Activated T-helper 17 cell treated with anti-CD3 and anti-CD28 coated beads, Interleukin-2, amount 50 U/mL, for 72 hours (primary cell): ENCODE measurements at places on chromosomes 16 and 17.

- no peak for ATAC-seq
Observed at GRCh38 chr17:73546114-73546513, 98.1 kb downstream of the SDK2 start.

DNA sequence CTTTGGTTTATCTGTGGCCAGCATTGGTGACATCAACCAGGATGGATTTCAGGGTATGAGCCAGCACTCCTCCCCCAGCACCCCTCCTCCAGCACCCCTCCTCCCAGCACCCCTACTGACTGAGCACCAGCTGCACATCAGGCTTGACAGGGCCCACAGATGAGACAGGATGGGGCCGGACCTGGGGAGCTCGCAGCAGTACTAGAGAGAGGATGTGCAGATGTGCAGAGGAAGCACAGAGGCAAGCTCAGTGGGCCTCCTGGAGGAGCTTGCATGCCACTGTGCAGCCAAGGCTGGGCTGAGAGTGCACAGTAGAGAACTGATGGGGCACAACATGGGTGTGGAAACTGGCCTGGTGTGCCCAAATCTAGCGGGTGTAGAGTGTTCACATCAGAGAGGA, 16.2 kb downstream of the ITGA3 start:
- no peak for ATAC-seq

DNA sequence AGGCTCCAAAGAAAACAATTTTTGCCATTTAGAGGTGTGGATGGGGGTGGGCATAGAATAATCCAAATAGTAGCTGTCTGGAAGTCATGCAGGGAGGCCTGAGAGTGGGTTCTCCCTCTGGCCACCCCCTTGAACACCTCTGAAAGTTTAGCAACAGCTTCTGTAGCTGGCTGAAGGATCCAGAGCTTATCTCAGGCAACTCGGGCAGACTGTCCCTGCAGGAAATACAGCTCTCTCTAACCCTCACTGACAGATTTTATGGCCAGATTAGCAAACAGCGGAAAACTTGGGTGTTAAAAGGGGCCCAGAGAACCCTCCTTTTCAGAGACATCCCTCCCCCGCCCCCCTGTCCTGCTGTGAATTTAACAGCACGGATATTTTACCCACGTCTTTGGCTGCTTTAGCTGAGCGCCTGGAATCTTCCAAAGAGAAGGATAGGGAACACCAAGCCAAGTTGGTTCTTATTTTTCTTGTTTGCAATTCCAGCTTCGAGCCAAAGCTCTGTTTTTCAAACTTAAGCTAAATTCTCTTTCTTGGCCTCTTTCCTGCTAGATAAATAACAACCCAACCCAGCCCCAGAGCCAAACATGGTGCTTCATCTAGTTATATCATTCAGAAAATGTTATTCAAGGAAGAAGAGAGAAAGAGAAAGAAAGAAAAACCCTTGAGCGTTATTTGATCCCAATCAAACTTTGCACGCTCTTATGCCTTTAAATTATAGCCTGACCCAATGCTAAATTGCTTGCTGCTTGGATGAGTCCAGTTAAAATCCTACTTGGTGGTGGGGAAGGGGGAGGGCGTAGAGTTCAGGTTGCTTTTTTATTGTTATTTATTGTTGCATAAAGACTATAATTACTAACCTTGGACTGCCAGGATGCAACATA, 2.3 kb upstream of the HOXB2 start:
- no peak for ATAC-seq

- ATAC-seq: no peak
Observed at GRCh38 chr17:45786349-45786748, 2.2 kb downstream of the CRHR1 start.

- ATAC-seq: no peak
Observed at GRCh38 chr17:2312736-2313135, 9.0 kb downstream of the SRR start.

DNA sequence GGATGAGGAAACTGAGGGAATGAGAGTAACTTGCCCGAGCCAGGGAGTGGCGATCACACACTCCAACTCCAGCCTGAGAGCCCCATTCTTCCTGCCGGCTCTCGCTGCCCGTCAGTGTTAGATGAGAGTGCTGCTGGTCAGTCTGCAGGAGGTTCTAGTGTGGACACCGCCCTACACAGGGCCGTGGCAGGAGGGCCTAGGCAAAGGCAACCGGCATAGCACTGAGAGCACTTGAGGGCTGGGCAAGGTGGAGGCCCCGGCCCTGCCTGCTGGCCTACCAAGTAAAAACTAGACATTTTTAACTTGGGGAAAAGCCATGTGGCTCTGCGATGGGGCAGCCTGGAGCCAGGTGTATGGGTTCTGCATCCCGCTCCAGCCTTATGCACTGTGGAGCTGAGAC, 354.8 kb downstream of the SEC14L1 start:
- ATAC-seq: no peak

DNA sequence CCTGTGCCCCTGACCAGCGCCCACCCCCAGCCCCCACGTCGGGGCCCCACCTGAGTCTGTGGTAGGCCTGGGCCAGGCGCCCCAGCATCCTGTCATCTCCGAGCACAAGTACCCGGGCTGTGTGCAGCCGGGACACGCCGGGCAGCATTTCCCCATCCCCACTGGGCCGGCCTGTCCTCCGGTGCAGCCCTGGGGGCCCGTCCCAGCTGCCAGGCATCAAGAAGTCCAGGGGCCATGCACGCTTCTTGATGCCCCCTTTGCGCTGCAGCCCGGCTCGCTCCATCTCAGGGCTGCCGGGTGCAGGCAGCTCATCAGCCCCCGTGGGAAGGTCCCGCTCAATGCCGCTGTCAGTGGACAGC, 29.3 kb upstream of the MFSD6L start:
- no peak for ATAC-seq

DNA sequence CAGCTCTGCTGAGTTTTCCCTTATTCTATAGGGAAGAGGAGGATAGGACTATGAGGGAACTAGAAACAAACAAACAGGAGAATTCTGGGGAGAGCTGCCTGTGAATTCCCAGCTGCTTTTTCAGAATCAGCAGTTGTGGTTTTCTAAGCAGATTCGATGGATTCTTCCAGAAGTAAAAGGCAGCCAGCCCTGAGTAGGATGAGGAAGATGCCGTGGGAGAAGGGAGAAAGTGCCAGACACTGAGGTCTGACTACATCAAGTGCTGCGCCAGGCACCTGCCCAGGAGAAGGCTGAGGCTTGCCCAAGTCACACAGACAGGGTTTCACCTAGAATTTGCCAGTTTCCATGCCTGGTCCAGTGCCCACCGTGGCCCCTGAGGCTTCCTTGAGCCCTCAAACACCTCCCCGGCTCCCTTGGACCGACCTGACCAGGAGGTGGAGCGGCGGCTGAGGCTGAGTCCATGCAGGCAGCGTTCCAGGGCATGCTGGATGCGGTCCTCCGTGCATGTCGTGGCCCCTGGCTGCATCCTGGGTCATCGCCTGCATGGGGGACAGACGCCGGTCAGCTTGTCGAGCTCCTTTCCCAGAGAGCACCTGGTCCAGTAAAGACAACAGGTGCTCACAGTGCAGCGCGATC, 43.6 kb upstream of the PIK3R6 start:
- ATAC-seq: no peak

DNA sequence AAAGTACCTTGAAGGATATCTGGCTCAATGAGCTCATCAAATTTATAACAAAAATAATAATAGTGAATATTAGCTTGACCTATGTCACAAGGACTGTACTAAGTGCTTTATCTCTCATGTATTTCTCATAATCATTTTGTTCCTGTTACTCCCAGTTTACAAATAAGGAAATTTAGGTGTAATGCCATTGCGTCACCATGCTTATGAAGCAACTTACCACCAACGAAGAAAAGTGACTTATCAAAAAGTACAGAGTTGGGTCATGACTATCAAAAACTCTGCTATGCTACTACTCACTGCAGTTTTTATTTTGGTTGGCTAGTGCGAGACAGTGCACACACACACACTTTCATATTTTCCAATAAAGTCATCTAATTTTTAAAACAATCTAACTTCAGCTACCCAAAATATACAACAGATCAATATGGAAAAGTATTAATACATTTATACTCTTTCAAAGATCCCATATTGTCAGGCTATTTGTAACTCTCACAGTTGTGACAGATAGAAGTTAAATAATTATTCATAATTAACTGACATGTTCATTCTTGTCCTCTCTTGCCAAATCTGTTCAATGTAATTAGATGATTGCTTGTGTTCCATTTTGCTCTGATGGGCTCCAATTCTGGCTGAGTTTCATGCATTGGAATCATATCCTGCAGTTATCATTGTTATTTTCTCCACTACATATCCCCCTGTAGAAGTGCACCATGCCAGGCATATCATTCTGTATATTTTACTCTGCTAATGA, 119.4 kb downstream of the KCNJ2 start:
- no peak for ATAC-seq

DNA sequence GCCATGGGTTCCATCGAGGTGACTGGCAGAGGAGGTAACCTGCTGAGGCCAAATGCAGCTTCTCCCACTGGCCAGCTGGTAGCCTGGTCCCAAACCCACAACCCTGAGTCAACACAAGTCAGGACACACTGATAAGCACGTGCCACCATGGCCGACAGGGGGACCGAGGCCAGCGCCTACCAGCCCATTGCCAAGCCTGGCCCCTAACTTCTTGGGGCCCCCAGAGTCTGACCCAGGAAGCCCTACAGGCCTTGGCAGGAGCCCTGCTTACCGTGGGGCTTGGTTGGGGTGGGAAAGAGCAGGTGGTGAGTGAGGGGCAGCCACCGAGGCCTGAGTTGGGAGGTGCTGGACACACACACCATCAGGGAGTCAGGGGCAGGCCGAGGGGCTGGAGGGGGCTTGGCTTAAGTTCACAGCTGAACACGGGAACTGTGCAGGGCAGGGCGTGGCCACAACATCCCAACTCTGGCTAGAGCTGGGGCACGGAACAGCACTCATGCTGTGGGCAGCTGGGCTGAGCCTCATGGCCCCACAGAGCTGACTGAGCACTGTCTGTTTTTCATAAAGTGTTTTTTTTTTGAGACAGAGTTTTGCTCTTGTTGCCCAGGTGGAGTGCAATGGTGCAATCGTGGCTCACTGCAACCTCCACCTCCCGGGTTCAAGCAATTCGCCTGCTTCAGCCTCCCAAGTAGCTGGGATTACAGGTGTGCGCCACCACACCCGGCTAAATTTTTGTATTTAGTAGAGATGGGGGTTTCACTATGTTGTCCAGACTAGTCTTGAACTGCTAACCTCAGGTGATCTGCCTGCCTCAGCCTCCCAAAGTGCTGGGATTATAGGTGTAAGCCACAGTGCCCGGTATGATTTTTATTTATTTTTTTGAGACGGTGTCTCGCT, 5.5 kb downstream of the MRPL28 start:
- ATAC-seq: no peak

DNA sequence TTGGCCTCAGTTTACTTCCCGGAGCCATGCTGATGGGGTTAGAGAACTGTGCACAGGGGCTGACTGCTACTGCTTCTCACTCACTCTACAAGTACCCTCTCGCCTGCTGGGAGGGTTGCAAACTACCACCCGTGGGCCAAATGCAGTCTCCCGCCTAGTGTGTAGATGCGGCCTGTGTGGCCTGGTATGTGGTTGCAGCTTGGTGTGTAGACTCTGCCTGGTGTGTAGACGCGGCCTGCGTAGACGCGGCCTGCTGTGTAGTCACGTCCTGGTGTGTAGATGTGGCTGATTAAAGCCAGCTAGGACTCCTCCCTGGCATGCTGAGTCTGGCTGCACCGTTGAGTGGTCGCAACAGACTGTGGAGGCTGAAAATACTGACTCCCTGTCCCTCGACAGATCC, 7.3 kb downstream of the CANT1 start:
- ATAC-seq: no peak

DNA sequence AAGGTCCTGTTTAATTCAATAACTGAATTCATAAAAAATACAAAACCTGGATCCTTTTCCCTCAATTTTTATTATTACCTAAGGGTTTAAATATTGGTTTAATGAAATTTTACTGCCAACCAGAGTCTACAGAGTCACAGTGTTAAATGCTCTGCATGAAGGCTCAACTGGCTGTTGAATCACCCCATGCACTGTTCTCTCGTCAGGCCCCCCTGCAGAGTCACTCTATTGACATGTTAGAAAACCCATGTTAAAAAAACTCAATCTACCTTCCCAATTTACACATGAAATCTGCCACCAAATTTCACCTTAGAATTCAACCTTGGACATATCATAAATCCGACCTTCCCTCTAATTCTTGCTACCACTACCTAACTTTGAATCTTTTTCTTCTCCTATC, 43.3 kb upstream of the ULK2 start:
- ATAC-seq: no peak

- ATAC-seq: peak; percentile 51
Observed at GRCh38 chr16:56617212-56618085, 8.1 kb upstream of the MT1E start.

DNA sequence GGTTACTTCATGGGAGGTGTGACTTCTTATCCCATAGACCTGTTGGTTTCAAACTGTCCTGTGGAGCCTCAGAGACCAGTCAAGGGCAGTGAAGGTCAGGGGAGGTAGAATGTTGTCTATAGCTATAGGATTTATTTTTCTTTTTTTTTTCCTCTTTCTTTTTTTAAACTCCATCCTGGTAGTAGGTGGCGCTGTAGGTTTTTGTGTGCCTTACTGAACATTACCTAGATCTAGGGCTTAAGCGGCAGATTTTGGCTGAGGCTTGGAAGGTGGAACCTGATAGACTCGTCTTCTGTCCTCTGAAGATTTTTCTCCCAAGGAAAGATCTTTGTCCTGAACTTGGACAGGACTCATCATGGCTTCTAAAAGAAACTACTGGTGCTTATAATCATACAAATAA, 8.2 kb upstream of the LASP1NB start:
- no peak for ATAC-seq

DNA sequence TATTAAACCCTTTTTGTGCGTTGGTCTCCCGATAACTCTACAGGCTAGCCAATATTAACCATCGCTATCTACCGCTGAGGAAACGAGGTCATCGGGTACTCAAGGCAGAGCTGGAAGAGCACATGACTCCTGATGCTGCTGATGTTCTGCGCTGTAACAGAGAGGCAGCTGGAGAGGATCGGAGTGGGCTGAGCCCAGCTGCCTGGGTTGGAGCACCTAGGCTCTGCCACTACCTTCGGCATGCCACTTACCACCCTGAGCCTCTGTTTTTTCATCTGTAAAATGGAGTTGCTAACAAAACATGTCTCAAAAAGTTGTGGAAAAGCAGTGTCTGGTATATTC, 432 bp upstream of the SLC46A1 start:
- peak; percentile 38 for ATAC-seq

DNA sequence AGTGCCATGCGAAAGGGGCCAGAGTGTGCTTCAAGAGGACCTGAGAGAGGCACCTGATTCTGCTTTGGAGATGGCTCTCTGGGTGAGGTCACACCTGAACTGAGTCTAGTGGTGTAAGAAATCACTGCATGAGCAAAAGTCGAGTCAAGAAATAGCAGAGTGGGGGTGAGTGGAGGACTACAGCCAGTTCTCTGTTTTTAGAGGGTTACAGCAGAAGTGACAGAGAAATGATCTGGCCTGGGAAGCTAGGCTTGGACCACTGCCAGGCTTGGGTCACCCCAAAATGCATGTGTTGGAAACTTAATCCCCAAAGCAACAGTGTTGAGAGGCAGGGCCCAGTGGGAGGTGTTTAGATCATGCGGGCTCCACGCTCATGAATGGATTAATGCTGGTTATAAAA, 312.0 kb downstream of the CBLN1 start:
- no peak for ATAC-seq
